ENCODE measurements at places on chromosomes 5 and 9. TPM values are rescaled to one million over a fixed set of nuclear protein-coding genes. Genes with fewer than 3 reads are reported as not detected.

Gene C9
- total RNA-seq: under 0.01 TPM

Gene CEL
- under 0.01 TPM for total RNA-seq

Gene PRDM9
- total RNA-seq: not detected

Gene MYMK
- not detected for total RNA-seq

Gene BAAT
- total RNA-seq: not detected

DNA sequence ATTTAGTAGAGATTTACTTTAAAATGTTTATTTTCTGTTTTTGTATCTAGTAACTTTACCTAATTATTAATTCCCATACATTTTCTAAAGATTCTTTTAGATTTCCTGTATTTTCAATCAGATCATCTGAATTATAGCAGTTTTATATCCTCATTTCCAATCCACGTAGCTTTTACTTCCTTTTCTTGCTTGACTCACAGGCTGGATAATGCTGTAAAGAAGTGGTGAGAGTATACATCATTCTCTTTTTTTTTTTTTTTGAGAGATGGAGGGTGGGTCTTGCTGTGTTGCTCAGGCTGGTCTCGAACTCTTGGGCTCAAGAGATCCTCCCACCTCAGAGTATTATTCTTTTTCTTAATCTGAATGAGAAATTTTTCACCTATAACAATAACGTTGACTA is 11.2 kb upstream of the SETX start:
- no peaks in the 10 kb centered on the region for H3K4me1 ChIP-seq
- no peaks in the 10 kb centered on the region for H3K36me3 ChIP-seq
- no peak overlapping the region for H3K27ac ChIP-seq
- no peak overlapping the region for H3K4me3 ChIP-seq
- no peak for DNase-seq

Gene PRDM12
- not detected for total RNA-seq

Gene OBP2B
- not detected for total RNA-seq

GRCh38 chr5:160464466-160464797 is 42.8 kb downstream of the PTTG1 start:
- no peak overlapping the region for H3K4me3 ChIP-seq
- H3K27ac ChIP-seq: no peak overlapping the region
- no peaks in the 10 kb centered on the region for H3K36me3 ChIP-seq
- no peaks in the 10 kb centered on the region for H3K27me3 ChIP-seq
- DNase-seq: no peak
- peaks cover 3% of the 10 kb centered on the region for H3K4me1 ChIP-seq

GRCh38 chr5:98804066-98804465 is 30.6 kb downstream of the RGMB start:
- H3K4me1 ChIP-seq: no peaks in the 10 kb centered on the region
- no peaks in the 10 kb centered on the region for H3K36me3 ChIP-seq
- no peak overlapping the region for H3K4me3 ChIP-seq

DNA sequence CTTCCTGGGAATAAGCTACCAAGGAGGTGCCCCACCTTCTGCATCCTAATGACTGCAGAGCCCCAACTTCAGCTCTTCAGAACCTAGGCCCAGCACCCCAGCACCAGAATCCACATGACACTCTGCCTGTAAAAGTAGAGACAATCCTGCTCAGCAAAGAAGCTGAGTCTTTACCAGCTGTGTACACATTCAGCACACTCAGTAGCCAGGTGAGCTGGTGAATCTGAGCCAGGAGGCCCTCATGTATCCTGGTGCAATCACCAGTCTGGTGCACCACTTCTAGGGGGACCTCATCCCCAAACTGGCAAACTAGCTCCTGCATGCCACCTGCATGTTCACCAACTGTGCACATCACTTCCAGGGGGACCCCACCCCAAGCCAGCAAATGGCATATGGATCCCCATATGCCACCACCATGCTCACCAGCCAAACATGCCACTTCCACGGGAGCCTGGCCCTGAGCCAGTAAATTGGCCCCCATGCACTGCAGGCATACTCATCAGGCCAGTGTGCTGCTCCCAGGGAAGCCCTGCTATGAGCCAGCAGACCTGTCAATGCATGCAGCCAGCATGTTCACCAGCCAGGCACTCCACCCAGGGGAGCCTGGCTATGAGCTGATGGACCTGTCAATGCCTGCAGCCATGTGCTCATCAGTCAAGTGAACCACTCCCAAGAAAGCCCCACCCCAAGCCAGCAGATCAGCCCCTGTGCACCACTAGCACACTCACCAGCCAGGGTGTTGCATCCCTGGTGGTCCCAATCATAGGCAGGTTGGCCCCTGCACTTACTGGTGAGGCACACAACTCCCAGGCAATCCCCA is 15.6 kb upstream of the BTNL9 start:
- no peaks in the 10 kb centered on the region for H3K27me3 ChIP-seq
- no peak overlapping the region for H3K4me3 ChIP-seq
- H3K4me1 ChIP-seq: no peaks in the 10 kb centered on the region
- no peak for DNase-seq
- no peak overlapping the region for H3K27ac ChIP-seq

- H3K27ac ChIP-seq: peak overlapping the region; percentile 86
- DNase-seq: peak; percentile 49
- H3K27me3 ChIP-seq: no peaks in the 10 kb centered on the region
- H3K4me3 ChIP-seq: peak overlapping the region; percentile 83
Measured at GRCh38 chr5:181223729-181224389, 778 bp downstream of the TRIM41 start.

- H3K27ac ChIP-seq: no peak overlapping the region
- no peaks in the 10 kb centered on the region for H3K27me3 ChIP-seq
- no peak overlapping the region for H3K4me3 ChIP-seq
Measured at GRCh38 chr9:125839317-125839716, 92.1 kb downstream of the PBX3 start.

DNA sequence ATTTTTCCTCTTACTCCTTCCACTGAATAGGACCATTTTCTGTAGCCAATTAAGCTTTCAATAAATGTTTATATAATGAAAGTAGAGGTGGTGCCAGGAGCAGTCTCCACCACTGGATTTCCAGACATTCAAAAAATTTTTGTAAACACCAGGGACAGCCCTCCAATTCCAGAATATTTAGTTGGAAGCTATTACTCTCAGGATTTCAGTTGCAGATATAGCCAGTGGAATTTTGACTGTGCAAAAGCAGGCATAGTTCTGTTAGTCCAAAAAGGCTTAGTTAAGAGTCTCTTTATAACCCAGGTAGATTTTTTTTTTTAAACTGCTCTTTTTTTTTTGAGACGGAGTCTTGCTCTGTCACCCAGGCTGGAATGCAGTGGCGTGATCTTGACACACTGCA is 138.1 kb upstream of the DMRT1 start:
- no peak overlapping the region for H3K4me3 ChIP-seq
- H3K27ac ChIP-seq: no peak overlapping the region
- DNase-seq: no peak
- no peaks in the 10 kb centered on the region for H3K36me3 ChIP-seq
- peaks cover 5% of the 10 kb centered on the region for H3K4me1 ChIP-seq
- no peaks in the 10 kb centered on the region for H3K27me3 ChIP-seq

GRCh38 chr5:44412286-44412685 is 23.1 kb upstream of the FGF10 start:
- H3K27me3 ChIP-seq: no peaks in the 10 kb centered on the region
- no peak overlapping the region for H3K4me3 ChIP-seq
- no peak for DNase-seq
- no peaks in the 10 kb centered on the region for H3K4me1 ChIP-seq
- H3K27ac ChIP-seq: no peak overlapping the region

DNA sequence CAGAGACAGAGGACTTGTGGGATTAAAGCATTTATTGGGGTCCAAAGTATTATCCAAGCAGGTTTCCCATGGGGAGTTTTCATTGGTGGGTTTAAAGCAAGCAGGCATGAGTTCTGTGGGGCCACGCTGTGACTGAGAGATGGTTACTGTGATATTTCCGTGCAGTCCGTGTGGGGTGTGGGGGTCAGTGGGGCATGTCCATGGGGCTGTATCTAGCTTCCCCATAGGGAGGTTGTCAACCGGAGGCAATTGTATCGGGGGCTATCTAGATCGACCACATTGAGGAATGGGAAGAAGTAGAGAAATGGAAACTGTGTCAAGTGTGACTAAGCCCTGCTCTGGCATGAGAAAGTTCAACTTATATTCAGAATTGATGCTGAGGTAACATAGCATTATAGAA is 7.1 kb upstream of the RPS23 start:
- no peaks in the 10 kb centered on the region for H3K4me1 ChIP-seq
- DNase-seq: no peak
- no peaks in the 10 kb centered on the region for H3K36me3 ChIP-seq
- no peaks in the 10 kb centered on the region for H3K27me3 ChIP-seq
- H3K4me3 ChIP-seq: no peak overlapping the region
- H3K27ac ChIP-seq: no peak overlapping the region

- H3K36me3 ChIP-seq: no peaks in the 10 kb centered on the region
- no peak overlapping the region for H3K4me3 ChIP-seq
- H3K27ac ChIP-seq: no peak overlapping the region
Measured at GRCh38 chr5:180975338-180975737, 13.3 kb upstream of the BTNL3 start.

Gene ADCY2
- under 0.01 TPM for total RNA-seq

Gene SLC31A2
- 12.6 TPM for total RNA-seq

Gene ADAMTS19
- 0.33 TPM for total RNA-seq

- H3K27ac ChIP-seq: no peak overlapping the region
- no peak for DNase-seq
- H3K36me3 ChIP-seq: no peaks in the 10 kb centered on the region
Measured at GRCh38 chr5:131983244-131983771, 28.1 kb downstream of the ACSL6 start.

Gene SPINK4
- not detected for total RNA-seq

Gene MARCOL
- not detected for total RNA-seq

- H3K36me3 ChIP-seq: no peaks in the 10 kb centered on the region
- H3K27ac ChIP-seq: no peak overlapping the region
- no peaks in the 10 kb centered on the region for H3K27me3 ChIP-seq
- no peaks in the 10 kb centered on the region for H3K4me1 ChIP-seq
- H3K4me3 ChIP-seq: no peak overlapping the region
Measured at GRCh38 chr5:171424726-171425125, 5.3 kb downstream of the FGF18 start.

Gene MOB3B
- under 0.01 TPM for total RNA-seq

Gene PRPF4
- 25.1 TPM for total RNA-seq

DNA sequence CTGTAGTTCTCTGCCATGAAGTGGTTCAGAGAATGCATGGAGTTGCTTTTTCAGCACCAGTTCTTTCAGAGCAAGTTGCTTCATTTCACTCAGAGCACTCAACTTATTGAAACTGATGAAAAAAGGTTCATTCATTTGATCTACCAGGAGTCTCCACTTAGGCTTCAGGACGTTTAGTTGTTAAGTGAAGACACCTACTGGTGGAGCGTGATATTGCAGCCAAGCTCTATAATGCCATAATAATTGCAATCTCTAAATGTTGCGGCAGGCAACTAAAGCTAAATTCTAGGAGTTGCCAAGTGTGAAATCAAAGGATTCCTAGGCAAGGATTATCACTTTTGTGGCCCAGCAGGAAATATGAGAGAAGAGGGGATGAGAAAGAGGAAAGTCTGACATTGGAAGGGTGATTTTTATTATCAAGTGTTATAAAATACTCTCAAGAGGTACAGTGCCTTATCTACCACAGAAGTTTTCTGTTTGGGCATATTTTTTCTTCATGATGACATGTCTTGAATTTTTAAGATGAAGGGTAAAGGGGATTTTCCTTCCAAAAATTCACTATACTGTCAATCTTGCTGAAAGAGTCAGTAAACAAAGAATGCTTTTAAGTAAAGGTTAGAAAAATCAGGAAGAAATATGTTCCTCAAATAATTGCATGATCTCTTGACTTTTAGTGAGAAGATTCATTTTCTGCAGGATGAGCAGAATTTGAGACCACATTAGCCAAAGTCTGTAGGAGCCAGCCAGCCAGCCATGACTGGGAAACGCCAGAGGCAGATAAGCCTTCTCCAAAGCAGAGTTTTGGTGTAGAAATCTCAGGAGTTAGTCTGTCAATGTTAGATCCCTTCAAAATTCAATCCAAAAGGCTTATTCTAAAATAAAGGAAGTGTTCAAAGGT is 83.4 kb downstream of the SH3PXD2B start:
- H3K4me1 ChIP-seq: no peaks in the 10 kb centered on the region
- H3K27ac ChIP-seq: no peak overlapping the region
- no peak overlapping the region for H3K4me3 ChIP-seq
- H3K27me3 ChIP-seq: no peaks in the 10 kb centered on the region

Gene ECPAS
- total RNA-seq: 107 TPM

DNA sequence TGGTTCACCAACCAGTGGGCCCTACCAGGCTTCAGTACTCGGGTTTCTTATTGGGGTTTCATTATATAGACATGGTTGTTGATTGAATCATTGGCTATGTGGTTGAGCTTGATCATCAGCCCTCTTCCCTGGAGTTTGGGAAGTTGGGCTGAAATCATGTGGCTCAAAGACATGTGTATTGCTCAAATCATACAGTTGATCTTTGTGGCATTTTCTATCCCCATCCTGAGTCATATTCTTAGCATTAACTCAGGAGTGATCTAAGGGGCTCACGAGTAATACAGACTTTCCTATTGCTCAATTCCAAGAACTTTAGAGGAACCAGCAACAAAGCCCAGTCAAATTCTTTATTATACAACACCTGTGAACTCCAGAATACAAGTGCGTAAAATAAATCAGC is 66.2 kb downstream of the SMC5 start:
- no peaks in the 10 kb centered on the region for H3K27me3 ChIP-seq
- H3K4me1 ChIP-seq: no peaks in the 10 kb centered on the region
- no peak overlapping the region for H3K27ac ChIP-seq
- no peak overlapping the region for H3K4me3 ChIP-seq

DNA sequence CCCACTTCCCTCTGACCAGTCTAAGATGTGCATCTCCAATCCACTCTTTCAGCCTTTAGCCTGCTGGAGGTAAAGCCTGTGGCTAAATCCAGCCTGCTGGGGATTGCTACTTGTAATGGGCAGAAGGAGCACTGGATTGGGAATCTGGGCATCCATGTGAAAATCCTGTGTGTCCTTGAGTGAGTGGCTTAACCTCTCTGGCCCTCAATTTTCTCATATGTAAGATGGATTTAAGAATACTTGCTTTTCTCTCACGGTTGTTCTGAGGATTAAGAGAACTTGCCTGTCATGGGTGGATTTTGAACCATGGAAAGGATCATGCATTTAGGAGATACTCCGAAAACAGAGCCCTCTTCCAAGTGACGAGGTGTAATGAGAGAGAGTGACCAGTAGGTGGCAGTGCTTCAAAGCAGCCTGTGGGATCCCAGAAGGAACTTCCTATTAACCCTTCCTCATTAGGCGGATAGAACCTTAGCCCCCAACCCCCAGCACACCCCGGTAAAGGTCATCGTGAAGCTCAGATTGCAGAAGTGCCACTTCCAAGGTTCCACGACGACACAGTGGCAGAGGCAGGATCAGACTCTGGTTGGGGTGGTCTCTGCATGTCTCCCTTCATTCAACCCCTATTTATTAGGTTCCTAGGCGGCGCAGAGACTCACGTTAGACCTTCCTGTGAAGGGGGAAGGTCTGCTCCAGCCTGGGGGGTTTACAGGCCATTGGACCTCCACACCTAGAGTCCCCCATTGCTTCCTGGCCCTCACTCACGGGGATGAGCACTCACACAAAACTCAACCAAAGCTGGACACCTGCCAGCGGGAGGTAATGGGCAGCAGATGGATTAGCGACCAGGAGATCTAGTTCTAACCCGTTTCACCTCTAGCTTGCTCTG is 68.7 kb upstream of the ZNF618 start:
- peak; percentile 77 for DNase-seq
- H3K27me3 ChIP-seq: no peaks in the 10 kb centered on the region
- H3K4me1 ChIP-seq: peaks cover 6% of the 10 kb centered on the region
- no peak overlapping the region for H3K27ac ChIP-seq
- no peaks in the 10 kb centered on the region for H3K36me3 ChIP-seq
- H3K4me3 ChIP-seq: no peak overlapping the region

Data from fibroblast of lung (primary cell).